Activated naive CD8-positive, alpha-beta T cell treated with anti-CD3 and anti-CD28 coated beads, Interleukin-2, amount 10 ng/mL, durations not matched to agents 7 days and 5 days (primary cell): ENCODE measurements at places on chromosomes 11 and 22. TPM values are rescaled to one million over a fixed set of nuclear protein-coding genes. Genes with fewer than 3 reads are reported as not detected.

GRCh38 chr22:44206696-44207095 is 26.0 kb downstream of the PARVG start:
- no peak overlapping the region for H3K27ac ChIP-seq
- DNase-seq, result peak; percentile 7
- peaks cover 10% of the 10 kb centered on the region for H3K4me1 ChIP-seq
- no peak overlapping the region for H3K4me3 ChIP-seq
- no peaks in the 10 kb centered on the region for H3K27me3 ChIP-seq

DNA sequence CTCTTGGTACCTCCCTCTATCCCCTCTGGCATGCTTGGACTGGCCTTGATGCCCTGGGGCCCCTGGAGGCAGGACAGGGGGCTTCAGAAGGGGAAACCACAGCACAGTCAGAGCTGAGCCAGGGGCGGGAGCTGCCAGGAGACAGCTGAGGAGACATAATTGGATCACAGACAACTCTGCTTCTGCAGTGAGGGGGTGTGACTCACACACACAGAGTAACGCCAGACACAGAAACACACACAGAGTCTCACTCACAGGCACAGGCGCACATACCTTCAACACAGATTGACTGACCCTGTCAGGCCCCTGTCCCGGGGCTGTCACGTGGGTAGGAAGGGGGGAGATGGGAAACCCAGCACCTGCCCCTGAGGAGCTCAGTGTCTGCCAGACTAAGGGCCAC is 20.6 kb downstream of the STARD10 start:
- no peaks in the 10 kb centered on the region for H3K36me3 ChIP-seq
- H3K4me3 ChIP-seq, result no peak overlapping the region
- no peak for DNase-seq
- H3K27me3 ChIP-seq, result peaks cover 2% of the 10 kb centered on the region

DNA sequence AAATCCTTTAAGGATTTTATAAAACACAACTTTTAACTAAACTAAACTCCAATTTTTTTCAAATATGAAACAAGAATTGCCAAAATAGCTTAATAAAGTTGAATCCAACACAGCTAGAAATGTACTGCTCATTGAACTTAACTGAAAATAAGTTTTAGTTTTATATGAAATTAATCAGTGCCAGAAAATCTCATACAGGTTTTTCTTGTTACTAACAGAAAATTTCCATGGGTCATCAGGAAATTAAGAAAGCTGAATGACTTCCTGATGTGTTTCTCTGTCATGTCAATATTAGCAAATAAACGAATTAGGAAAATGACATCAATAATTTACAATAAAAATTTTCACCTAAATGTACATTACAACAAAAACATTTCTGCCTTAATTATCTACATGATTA is 3.5 kb downstream of the CCDC73 start:
- peaks cover 22% of the 10 kb centered on the region for H3K27me3 ChIP-seq
- H3K36me3 ChIP-seq, result no peaks in the 10 kb centered on the region
- H3K4me1 ChIP-seq, result peaks cover 4% of the 10 kb centered on the region
- H3K4me3 ChIP-seq, result no peak overlapping the region
- no peak overlapping the region for H3K27ac ChIP-seq

GRCh38 chr11:76073724-76074123 is 132.6 kb downstream of the WNT11 start:
- no peak overlapping the region for H3K4me3 ChIP-seq
- no peaks in the 10 kb centered on the region for H3K4me1 ChIP-seq
- no peaks in the 10 kb centered on the region for H3K27me3 ChIP-seq
- H3K36me3 ChIP-seq, result peaks cover 27% of the 10 kb centered on the region

DNA sequence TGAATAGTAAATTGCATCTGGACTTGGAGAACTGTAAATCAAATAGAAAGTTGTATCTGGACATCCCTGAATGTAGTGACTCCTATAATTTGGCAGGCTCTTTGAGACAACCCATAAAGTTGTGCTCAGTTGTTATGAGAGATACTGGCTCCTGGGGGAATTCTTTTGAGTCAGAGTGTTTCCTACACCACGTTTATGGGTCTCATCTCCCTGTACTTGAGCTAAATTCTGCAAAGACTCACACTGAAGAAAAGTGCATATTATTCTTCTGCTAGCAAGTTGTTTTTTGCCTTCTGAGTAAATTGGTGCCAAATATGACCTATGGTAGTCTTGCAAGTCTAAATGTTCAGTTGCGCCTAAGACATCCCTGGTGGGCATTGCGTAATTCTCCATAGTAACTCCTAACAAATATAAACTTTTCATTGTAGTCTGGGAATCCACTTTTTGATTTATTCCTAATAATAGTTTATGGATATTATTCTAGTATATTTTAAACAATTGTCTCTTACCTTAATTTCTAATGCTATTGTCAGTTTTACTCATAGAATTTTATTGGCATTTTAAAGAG is 5.0 kb downstream of the ZNF215 start:
- H3K27me3 ChIP-seq, result peaks cover 14% of the 10 kb centered on the region
- no peak for DNase-seq
- H3K4me3 ChIP-seq, result no peak overlapping the region

GRCh38 chr11:72743321-72744221 is 8.6 kb downstream of the ARAP1 start:
- peak overlapping the region; percentile 64 for H3K27ac ChIP-seq
- peaks cover 46% of the 10 kb centered on the region for H3K4me1 ChIP-seq
- no peaks in the 10 kb centered on the region for H3K36me3 ChIP-seq
- H3K4me3 ChIP-seq, result no peak overlapping the region

DNA sequence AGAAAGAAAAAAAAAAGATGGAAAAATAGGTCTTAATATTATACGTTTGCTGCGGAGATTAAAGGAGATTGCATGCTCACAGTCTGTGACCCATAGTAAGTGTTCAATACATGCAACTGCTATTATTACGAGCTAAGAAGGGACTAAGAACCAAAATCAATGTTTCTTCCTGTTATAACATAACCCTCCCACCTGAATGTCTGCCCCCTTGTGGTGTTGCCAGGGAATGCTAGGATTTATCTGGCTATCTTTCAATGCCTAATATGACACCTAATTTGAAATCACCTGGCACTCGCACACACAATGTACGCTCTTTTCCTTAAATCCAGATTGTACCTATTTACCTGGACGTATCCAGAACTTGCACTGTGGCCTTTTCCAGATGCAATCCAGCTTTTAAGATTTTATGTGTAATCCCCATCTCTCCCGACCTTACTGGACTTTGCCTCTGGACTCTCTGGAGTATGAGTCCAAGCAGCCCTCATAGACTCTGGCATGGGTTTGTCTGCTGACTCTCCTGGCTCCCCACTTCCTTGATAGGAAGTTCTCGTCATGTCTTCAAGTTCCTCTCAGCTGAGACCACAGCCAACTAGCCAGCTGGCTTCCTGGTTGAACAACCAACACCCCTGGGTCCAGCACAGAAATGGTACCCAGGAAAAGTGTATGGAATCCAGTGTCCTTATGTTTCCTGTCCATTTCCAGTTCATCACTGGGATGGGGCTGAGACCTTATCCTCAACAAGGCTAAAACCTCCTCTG is 151.5 kb downstream of the CCDC34 start:
- DNase-seq, result no peak
- H3K4me1 ChIP-seq, result no peaks in the 10 kb centered on the region
- H3K27ac ChIP-seq, result no peak overlapping the region
- no peaks in the 10 kb centered on the region for H3K36me3 ChIP-seq

DNA sequence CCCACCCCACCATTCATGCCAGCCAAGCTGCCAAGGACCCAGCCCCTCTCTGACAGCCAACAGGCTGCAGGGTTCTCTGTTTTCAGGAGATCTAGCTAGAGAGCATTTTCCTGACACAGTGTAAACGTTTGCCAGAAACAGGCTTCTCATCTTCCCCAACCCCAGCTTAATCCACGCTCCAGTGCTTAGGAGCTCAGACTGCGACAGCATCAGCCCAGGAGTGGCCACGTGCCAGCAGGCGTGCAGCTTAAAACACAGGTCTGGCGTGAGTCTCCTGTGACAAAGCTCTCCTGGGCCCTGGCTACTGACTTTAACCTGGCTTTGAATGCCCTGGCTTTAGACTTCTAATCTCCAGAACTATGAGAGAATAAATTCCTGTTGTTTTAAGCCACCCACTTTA is 66.6 kb downstream of the GALNT18 start:
- H3K4me3 ChIP-seq, result no peak overlapping the region
- no peaks in the 10 kb centered on the region for H3K4me1 ChIP-seq
- H3K36me3 ChIP-seq, result no peaks in the 10 kb centered on the region

GRCh38 chr22:50304528-50305392 is 2.7 kb downstream of the PLXNB2 start:
- peaks cover 10% of the 10 kb centered on the region for H3K4me1 ChIP-seq
- peak overlapping the region; percentile 73 for H3K27ac ChIP-seq
- peaks cover 1% of the 10 kb centered on the region for H3K36me3 ChIP-seq
- H3K27me3 ChIP-seq, result peaks cover 10% of the 10 kb centered on the region

DNA sequence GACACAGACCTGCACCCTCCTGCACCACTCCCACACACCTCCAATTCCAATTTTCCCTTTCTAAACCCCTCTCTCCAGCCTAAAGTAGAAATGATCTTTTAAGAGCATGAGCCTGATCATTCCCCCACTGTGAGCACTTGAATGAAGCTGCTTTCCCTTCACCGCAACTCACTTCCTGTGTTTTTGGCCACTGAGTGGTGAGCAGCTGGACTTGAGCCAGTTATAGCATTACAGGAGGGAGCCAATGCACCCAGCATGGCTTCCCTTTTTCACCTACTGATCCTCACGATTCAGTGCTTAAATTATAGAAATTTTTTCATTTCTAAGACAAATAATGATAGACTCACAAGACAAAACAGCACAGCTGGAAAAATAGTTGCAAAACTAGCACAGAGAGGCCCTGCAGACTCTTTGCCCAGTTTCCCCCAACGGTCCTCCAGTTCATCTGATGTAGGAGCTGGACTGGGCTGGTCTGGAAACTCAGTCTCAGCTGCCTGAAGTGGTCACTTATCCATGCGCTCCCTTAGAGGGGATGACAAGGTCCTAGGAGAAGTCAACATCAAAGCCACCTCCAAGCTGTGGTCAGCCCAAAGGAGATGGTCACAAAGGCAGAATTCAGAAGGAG is 9.7 kb upstream of the APOL4 start:
- H3K4me1 ChIP-seq, result peaks cover 26% of the 10 kb centered on the region
- H3K27ac ChIP-seq, result peak overlapping the region; percentile 65
- peaks cover 24% of the 10 kb centered on the region for H3K27me3 ChIP-seq

- H3K36me3 ChIP-seq, result no peaks in the 10 kb centered on the region
- H3K4me1 ChIP-seq, result peaks cover 1% of the 10 kb centered on the region
- H3K27me3 ChIP-seq, result peaks cover 7% of the 10 kb centered on the region
- no peak overlapping the region for H3K4me3 ChIP-seq
- DNase-seq, result no peak
- H3K27ac ChIP-seq, result no peak overlapping the region
These were observed 88.3 kb upstream of the PRDM11 start for GRCh38 chr11:45057938-45058646.

- no peak overlapping the region for H3K4me3 ChIP-seq
- peak; percentile 24 for DNase-seq
- H3K4me1 ChIP-seq, result peaks cover 44% of the 10 kb centered on the region
- H3K27me3 ChIP-seq, result no peaks in the 10 kb centered on the region
These were observed 162.3 kb upstream of the GRK3 start for GRCh38 chr22:25402160-25402500.

DNA sequence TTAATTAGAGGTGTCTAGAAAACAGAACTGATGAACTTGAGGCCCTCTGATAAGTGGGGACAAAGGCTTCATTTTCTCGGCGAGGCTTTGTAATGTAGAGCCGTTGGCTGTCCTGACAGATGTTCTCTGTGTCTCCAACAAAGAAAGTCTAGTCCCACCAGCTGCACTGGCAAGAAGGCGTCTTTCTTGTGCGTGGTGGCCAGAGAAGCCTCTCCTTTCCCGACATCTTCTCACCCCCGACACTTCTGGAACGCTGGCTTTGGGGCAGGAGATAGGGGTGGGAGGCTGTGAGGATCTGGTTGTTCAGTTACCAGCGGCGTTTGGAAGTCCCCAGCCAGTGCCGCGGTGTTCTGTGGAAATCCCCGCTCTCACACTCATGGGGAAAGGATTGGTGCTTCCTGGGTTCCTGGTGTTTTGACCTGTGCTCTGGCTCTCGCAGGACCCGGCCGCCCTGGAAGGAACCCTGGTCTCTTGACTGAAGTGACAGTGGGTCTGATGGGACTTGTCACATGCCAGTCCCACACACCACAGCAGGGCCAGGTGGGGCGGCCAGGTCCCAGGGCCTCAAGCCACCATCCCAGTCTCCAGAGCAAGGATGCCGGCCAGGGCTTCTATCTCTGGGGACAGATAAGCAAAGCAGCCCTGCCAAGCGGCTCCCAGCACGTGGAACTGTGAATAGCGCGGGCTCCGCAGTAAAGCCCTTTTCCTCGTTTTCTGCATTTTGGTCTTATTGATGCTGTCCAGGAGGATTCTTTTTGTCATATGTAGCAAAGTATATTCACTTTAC is 23.2 kb downstream of the FADS2 start:
- no peak overlapping the region for H3K27ac ChIP-seq
- DNase-seq, result no peak
- H3K36me3 ChIP-seq, result peaks cover 38% of the 10 kb centered on the region
- H3K27me3 ChIP-seq, result no peaks in the 10 kb centered on the region

DNA sequence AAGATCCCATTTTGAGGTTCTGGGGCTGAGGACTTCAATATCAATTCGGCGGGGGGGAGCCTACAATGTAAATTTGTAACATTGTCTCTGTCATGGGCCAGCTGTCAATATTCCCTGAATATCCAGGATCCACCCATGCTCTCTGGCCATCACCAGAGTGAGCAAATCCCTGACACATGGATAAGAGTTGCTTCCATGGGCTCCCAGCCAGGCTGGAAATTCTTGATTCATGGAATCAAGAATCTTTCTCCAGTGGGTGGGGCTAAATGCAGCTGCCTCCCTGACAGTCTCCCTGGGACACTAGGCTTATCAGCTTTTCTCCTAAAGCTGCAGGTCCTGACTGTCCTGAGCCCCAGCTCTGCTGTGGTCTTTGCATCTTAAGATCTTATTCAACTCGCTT is 86.9 kb upstream of the IGLL5 start:
- peaks cover 16% of the 10 kb centered on the region for H3K27me3 ChIP-seq
- H3K4me3 ChIP-seq, result no peak overlapping the region
- DNase-seq, result no peak
- H3K36me3 ChIP-seq, result no peaks in the 10 kb centered on the region
- no peaks in the 10 kb centered on the region for H3K4me1 ChIP-seq

LRRC74B gene
- not detected for total RNA-seq

UCP3 gene
- 4.0 TPM for total RNA-seq

SLC22A25 gene
- total RNA-seq, result not detected

NUP160 gene
- 57.0 TPM for total RNA-seq

PI4KA gene
- total RNA-seq, result 100 TPM

VWCE gene
- total RNA-seq, result 2.4 TPM

PRG3 gene
- not detected for total RNA-seq

IFITM5 gene
- total RNA-seq, result not detected
